ENCODE measurements at places on chromosomes 2 and 18.

DNA sequence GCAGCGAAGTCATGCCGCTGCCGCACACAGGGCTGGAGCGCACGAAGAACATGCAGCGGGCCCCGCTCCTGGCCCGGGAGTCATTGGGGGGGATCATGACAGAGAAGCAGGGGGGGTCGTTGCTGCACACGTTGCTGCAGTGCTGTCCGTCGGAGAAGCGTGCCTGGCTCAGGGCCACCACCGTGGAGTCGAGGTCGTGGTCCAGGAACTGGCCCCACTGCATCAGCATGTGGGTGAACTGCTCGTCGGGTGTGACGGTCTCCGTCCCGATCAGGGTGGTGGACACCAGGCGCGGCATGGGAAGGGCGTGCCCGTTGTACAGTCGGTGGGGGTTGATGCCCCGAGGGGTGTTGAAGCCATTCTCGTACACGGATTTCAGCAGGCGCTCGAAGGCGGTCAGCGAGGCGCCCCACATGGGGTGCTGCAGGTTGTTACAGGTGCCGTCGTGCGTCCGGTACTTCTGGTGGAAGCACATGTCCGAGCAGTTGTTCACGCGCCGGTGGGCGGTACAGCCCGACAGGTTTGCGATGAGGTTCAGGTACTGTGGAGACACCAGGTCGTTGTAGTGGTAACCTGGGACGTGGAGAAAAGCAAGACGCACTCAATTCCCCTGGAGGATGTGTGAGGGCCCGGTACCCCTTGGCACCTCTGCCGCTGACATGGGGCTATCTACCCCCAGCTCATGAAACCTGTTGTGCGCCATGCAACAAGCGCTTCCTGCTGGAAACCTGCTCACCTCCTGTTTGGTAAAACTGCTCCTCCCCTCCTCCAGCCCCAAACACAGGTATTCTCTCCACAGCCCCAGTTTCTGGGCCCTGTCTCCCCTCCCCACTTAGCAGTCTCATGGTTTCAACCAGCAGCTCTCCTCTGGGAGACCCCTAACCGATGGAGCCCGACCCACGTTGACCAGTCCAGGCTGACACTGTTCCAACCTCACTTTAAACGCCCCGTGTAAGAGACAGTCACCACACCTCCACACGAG lies 94.9 kb downstream of the PXDN start:
- DNase-seq = no peak

- no peak for DNase-seq
Observed at GRCh38 chr2:236985761-236986339, 99.8 kb upstream of the COPS8 start.

GRCh38 chr2:176237456-176237855 lies 31.8 kb upstream of the MTX2 start:
- no peak for DNase-seq

DNA sequence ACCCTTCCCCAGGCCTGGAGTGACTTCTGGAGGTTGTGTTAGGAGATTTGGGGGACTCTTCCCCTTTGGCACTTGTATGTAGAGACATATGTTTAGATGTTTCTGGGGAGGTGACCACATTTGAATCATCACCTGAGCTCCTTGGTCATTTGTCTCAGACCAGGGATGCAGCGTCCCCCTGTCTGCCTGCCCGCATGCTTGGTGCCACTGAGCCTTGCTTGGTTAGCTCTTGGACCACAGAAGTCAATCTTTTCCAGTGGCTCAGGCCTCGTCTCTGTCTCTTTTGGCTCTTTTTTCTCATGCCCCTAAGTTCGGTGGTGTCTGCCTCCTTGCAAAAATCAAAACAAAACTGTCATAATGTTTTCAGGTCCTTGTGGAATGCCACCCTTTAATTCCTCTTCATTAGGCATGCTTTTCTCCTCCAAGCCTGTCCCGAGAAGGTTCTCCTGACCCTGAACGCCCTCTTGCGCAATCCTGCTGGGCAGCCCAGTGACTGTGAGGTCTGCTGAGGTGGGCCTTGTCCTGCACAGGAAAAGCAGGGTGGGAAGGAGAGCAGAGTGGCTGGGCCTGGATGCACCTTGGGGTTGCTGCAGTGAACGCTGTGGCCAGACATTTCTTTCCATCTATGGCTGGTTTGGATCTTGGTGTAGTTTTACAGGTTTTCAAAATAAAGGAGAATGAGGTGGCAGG lies 24.9 kb downstream of the GLI2 start:
- no peak for DNase-seq

- DNase-seq = no peak
Observed at GRCh38 chr2:86636842-86637241, 13.2 kb upstream of the RNF103 start.

DNA sequence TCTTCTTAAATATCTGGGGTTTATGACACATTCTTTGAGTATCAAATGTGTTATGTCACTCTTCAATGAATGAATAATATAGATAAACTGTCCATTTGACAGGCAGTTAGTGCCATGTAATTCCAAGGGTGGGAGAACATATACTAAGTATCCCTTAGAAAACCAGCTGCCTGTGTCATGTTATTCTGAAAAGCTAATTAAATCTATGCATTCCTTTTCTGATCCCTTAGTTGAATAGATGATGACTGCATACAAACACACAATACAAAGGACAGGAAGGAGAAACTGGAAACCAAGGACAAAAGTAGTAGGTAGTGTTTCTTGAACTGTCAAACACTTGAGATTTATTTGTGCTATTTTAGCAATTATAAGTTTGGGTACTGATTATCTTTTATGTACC lies 8.3 kb downstream of the ARHGAP28 start:
- no peak for DNase-seq

GRCh38 chr2:188326669-188327301 lies 35.1 kb downstream of the GULP1 start:
- no peak for DNase-seq

DNA sequence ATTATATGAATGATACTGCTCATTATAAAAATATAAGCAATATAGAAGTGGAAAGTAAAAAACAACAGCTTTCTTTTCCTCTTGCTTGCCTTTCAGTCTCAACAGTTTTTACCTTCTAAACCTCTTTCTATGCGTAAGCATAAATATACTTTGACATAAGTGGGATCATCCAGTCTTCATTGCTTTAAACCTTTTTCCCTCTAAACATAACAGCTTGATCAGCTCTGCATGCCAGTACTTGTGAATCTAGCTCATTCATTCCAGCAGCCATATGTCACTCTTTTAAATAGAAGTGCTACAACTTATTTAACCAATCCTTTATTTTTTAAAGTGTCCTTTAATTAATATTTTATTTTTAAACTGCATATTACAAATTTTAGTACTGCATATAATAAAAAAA lies 88.1 kb downstream of the TTC27 start:
- DNase-seq = no peak

DNA sequence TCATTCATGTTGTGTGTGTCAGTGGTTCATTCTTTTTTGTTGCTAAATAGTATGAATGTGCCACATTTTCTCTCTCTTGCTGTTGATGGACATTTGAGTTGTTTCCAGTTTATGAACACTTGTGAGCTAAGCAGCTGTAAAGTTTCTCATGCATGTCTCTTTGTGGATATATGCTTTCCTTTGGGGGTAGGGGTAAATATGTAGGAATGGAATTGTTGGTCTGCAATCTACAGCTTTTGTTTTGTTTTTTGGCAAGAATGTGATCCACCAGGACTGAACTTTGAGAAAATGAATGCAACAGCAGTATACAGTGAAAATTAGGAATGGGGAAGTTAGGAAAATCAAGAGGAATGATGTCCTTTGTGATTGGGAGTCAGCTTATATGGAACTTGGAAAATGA lies 226.3 kb downstream of the CDCA7 start:
- DNase-seq = no peak

GRCh38 chr2:207083361-207084110 lies 82.2 kb downstream of the KLF7 start:
- no peak for DNase-seq

DNA sequence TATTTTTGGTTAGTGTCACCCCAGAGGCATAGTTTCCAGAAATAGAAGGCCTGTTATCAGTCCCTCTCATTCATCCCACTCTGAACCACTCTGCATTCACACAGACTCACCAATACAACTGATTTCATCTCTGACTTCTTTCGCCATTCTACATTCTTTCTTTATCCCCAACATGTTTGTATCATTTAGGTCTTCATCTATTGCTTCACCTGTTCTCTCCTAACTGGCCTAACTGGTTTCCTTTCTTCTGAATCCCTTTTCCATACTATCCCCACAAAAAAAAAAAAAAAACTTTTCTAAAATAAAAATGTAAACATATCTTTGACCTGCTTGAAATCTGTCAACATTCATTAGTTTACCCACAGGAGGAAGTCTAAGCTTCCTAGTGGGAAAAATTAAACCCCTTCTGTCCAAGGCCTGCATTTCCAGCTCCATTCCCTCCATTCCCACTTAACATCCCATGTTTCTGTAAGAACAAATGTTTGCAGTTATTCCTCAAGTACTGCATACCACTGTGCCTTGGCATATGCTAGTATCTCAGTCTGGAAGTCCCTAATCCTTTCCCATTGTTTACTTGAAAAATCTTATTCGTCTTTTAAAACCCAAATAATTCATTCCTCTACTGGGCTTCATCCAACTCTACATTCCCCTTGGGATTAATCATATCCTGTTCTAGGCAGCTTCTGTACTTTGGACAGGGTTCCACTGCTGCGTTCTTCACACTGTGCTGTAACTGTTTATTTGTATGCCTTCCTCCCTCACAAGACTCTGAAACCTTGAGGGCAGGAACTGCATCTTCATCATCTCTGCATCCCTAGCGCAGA lies 68.5 kb downstream of the FIGN start:
- DNase-seq = no peak

DNA sequence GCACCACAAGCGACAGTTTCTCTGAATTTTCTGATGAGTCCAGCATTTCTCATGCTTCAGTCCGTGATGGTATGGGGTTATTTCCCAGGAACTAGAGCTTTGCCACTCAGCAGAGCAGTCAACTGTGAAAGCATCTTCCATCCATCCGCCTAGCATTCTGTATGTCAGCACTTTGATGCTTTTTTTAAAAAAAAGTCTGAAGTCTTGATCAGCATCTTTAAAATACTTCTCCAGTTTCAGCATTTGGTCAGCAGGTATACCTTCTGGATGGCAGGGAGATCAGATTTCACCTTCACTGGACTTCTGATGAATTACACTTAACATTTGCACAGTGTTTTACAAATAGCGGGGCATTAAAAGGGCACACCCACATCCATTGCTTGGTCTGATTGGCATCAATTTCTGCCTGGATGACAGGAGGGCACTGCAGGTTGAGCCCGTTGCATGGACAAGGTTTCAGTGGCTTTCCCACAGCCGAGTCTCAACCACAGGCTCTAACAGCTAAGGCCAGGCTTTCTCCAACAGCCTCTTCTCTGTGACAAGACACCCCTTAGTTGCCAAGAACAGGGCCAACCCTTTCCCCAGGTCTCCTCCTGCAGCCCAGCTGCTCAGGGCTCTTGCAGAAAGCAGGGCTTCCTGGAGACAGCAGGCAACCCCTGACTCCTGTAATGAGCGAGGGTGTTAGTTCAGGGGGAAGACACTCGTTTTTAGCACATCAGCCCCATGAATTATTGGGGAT lies 54.0 kb downstream of the EMILIN2 start:
- DNase-seq = no peak

- no peak for DNase-seq
Observed at GRCh38 chr2:119694845-119695521, 16.0 kb downstream of the TMEM177 start.

DNA sequence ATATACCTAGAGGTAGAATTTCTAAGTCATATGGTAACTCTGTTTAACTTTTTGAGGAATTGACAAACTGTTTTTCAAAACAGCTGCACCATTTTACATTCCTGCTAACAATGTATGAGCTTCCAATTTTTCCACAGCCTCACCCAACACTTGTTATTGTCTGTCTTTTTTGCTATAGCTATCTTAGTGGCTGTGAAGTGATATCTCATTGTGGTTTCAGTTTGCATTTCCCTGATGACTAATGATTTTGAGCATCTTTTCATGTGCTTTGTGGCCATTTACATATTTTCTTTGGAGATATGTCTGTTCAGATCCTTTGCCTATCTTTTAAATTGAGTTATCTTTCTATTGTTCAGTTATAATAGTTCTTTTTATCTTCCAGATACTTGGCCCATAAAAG lies 273.8 kb downstream of the AGPS start:
- no peak for DNase-seq

DNA sequence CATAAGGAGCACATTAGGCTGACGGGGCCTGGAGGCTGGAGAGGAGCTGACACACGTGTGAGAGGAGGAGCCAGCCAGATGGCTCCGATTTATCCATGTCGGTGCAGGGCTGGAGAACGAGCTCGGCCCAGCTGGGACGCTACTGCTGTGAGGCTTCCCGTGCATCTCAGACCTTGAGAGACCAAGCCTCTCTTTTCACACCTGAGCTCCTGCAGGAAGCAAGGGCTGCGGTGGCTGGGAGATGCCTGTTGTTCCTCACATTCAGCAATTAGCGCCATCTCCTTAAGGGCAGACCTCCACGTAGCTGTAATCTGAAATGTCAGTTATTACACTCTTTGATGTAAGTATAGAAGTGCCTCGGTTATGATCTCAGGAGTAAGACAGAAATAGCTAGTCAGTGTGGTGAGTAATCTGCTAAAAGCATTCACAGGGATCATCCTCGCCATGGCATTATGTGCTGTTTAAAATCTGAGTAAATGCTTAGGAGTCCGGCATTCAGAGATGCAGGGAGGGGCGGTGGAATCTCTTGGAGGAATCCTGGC lies 107.9 kb downstream of the PRKCE start:
- DNase-seq = no peak

DNA sequence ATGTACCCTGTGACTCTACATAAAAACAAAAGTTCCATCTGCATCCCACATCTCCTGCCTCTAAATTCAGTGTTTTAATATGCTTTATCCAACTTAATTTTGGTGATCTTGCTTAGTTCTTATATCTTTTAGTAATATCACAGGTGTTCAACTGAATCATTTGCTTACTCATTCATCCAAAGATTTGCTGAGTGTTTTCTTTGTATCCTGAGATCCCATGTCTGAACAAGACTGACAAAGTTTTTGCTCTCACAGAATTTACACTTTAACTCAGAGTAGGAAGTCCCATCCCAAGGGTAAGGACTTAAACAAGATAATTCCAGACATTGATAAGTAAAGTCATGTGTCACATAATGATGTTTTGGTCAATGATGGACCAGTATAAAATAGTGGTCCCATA lies 87.0 kb downstream of the FSIP2 start:
- DNase-seq = no peak

DNA sequence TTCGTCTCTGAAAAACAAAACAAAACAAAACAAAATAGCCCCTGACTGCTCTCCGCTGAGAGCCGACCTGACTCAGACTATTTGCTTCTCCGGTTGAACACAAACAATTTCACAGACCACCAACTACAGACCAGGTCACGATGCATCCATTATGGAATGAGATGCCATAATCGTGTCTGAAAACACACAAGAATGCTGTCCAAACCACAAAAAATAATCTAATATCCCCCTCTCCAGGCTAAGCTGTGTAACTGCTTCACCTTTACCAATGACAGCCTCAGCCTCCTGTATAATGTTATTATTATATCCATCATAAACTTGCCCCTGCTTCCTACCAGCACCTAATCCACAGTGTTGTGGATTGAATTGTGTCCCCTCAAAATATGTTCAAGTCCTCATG lies 114.7 kb downstream of the DNAH6 start:
- DNase-seq = no peak
